ENCODE measurements at places on chromosomes 11 and 22.
A peak's percentile ranks its signal among the peaks of the same experiment; 100 is the strongest.

GRCh38 chr11:121559606-121560200 is 106.9 kb upstream of the SORL1-AS1 start:
- no peak for DNase-seq

GRCh38 chr11:27395556-27396258 is 32.7 kb upstream of the CCDC34 start:
- no peak for DNase-seq

- no peak for DNase-seq
Observed at GRCh38 chr11:11444804-11445131, 91.7 kb upstream of the CSNK2A3 start.

DNA sequence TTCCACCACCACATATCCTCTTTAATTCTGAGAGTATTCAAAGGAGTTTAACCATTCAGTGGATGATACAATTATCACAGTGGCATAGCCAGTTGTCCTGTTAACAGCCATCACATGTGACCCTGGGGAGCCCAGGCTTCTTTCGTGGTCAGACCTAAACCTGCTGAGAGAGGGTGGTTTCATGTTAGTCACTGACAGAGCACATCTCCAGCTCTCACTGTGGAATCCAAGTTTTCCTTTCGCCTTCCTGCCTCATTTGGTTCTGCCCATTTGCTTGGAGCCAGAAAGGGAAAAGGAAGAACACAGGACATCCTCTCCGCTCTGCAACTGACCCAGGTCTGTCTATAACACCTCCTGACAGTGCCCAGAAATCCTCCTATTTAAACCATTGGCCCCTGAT is 60.4 kb downstream of the MCHR1 start:
- DNase-seq, result no peak

GRCh38 chr11:128324051-128324481 is 263.3 kb downstream of the ETS1 start:
- no peak for DNase-seq

DNA sequence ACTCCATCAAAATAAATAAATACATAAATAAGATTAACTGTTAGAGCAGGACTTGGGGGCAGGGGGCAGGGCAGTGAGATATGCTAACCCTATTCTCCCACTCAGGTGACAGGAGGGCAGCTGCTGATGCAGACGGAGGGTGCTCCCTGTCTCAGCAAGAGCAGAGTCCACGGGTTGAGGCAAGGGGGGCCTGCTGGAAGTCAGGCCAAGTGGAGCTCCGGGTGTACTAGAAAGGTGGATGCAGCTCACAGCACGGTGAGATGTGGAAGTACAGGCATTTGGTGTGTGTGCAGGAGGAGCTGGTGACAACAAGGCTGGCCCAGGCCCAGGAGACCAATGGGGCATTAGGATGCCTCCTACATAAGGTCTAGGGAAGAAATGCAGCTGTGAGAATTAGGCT is 467.3 kb upstream of the B3GAT1 start:
- DNase-seq, result no peak

DNA sequence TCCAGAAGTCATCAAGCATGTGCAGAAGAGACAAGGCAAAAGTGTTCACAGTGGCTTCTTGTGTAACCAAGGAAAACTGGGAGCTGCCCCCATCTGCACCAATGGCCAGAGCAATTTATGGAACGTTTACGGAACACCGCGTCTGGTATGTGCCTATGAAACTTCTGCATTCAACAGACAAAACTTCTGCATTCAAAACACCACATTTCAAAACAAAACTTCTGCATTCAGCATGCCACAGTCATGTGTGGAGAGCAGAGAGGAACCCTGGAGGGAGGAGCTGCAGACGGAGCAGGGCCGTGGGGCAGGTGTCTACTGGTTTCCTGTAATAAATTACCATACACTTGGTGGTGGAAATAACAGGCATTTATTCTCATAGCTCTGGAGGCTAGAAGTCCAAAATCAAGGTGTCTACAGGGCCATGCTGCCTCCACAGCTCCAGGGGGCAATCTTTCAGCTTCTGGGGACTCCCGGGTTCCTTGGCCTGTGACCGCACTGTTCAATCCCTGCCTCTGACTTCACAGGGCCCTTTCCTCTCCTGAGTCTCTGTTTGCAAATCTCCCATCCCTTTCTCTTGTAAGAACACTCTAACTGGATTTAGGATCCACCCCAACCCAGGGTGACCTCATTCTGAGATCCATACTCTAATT is 32.2 kb downstream of the RPL3 start:
- no peak for DNase-seq

DNA sequence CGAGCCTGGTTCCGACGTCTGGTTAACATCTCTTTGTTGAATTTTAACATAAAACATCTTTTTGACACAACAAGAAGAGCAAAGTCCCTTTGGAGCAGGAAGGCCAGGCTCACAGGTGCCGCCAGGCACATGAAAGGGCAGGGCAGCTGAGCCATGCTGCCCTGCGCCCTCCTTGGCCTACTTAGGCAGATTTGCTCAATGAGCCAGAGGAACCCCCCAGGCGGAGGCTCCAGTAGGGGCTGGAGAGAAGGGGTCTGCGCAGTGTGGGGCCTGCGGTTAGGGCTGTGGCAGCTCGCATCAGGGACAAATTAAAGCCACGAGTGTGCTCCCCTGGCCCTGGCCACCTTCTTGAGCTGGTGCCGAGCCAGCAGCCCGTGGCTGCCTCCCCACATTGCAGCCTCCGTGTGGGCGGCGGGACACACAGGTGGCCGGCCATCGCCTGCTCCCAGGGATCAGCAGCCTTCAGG is 9.9 kb upstream of the SLC22A12 start:
- DNase-seq, result no peak

DNA sequence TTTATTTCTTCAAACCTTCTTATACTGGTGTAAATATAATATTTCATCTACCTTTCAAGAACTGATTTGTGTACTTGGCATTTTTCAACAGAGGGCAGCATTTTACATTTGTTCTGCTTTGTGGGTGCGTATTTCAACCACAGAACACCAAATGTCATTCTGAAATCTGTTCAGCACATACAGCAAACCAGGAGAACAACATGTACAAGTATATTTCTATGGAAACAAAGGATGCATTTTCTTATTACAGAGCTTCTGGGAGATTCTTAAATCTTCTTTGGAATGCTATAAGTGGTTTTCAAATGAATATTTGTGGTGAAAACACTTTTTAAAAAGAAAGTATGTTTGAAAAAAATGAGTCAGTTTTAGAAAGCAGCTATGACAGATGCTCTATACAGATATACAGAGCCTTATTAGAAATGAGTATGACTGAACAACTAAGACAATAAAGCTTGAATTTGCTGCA is 946.0 kb downstream of the FAM181B start:
- DNase-seq, result no peak

- DNase-seq, result no peak
Observed at GRCh38 chr22:27212102-27212501, 554.7 kb downstream of the MIAT start.

DNA sequence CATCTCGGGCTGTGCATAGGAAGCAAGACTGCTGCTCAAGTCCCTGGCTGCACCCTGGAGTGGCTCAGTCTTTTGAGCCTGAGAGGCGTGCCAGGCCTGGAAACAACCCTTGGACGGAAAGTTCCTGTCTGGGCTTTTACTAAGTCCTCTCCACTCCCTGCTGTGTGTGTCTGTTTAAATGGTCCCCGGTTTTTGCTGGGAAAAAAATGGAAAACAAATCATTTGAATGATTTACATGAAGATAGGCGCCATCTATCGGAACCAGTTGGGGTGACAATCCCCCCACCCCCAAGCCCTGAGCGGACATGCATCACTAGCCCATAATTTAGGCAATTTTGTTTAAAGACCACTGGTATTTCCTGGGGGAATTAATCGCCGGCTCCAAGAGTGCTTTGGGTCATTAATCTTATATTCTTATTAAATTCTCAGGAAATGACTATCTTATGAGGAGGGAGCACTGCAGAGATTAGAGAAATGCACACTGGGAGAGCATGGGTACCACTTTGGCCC is 2.7 kb upstream of the GAB2 start:
- DNase-seq, result peak; percentile 52

GRCh38 chr11:112216561-112217105 is 9.6 kb upstream of the PTS start:
- no peak for DNase-seq

GRCh38 chr11:63920939-63921417 is 4.0 kb upstream of the RCOR2 start:
- DNase-seq, result no peak

DNA sequence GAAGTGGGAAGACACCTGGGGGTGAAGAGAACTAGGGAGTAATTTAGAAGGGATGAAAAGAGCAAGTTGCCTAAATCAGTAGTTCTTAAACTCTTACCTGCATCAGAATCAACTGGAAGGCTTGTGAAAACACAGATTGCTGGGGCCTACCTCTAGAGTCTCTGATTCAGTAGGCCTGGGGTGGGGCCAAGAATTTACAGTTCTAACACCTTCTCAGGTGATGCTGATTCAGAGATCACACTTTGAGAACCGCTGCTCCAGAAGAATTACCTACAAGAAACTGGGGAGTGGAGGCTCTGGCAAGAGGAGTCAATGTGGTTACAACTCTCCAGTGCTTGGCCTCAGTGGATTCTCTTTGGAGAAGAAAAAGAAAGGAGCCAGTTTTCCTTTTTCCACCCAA is 128.7 kb downstream of the C11orf58 start:
- DNase-seq, result no peak

DNA sequence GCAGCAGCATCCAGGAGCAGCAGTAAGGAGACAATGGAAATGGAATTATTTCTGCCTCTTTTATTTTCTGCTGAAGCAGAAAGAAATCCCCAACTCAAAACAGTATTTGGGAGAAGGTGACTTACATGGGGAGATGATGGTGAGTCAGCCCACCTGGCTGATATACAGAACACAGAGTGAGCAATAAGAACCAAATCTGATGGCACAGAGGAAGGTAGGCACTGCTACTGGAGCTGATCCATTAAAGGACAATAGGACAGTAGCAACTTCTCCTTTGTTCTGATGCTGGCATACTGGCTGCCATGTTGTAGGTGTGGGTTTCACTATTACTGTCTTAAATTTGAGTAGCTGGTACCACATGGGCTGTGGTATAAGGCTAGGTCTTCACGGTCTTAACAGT is 45.2 kb downstream of the CLPB start:
- DNase-seq, result no peak

DNA sequence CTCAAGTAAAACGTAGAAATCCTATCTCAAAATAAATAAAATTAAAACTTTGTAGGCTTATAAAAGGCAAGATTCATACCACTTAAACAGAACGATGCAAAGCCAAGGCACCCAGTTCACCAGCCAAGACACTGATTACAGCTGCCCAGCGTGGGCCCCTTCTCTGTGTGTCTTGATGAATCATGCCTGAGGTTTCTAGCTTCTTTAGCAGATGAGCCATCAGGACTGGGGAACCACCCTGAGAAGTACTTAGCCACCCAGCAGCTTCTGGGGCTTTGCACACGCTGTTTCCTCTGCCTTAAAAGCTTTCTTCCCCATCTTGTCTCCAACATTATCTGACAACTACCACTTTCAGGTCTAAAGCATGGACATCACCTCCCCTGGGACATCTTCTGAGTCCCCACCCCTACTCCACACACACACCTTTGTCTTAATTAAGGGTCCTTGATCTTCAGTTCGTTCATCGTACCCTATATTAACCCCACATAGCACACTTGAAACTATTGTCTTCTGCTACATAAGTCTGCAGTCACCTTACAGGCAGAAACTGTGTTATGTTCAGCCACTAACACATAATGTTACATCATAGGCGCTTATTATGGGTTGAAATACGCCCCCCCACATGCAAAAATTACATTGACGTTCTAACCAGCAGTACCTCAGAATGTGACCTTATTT is 8.7 kb upstream of the LAYN start:
- no peak for DNase-seq

- DNase-seq, result no peak
Observed at GRCh38 chr11:91299980-91300379, 924.6 kb upstream of the FAT3 start.

DNA sequence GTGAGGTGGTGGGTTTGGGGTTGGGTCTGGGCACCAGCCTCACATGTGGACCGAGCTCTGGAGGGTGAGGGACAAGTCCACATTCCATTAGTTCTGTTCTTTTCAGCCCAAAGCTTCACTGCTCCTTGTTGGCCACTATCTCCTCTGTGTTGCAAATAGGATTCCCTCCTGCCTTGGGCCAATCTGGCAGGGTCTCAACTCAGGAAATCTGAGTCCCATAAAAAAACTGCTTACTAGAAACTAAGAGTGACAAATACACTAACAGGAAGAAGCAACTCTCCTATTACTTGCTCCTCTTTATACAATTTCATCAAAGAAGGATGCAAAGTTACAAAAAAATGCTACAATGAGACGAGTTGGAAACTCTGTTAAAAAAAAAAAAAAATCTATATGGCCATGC is 66.2 kb upstream of the CSNK1E start:
- DNase-seq, result no peak

DNA sequence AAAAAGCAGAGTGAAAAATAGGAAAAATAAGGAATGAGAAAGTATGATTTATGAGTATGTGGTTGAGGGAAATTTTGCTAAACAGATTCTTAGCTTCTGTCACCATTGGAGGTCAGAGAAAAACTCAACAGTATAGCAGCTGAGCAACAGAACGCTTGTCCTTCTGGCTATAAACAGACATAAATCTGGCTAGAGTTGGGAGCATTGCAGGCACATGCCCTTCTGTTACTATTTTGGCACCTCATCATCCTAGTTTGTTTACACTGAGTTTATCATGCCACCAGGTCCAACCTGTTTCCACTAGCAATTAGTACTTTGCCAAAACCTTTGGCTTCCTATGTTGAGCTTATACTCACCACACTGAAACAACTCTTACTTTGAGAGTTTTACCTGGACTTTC is 6.9 kb downstream of the UBE4A start:
- DNase-seq, result no peak

DNA sequence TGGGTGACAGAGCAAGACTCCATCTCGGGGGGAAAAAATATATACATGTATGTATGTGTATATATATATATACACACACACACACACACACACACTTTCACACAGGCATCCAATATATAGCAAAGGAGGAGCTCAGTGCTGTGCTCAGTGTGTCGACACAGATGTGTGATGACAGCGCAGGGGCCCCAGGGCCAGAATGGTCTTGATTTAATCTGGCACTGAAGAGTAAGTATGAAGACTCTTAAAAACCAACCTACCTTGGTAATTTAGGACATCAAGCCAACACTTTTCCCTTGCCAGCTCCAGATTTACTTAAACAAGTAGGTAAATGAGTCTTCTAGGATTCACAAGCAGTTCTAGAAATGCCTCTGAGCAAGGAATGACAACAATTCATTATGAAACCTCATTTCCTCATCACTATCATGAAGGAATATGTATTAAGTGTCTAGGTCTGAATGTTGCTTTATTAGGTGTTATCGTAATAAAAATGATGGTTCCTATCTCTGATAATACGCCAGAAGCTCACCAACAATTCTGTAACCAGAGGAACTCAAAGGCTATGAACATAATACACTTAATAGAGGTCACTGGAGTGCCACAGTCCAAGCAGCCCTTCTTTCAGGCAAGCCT is 71.5 kb downstream of the SGSM3 start:
- DNase-seq, result no peak

Data from activated CD4-positive, alpha-beta T cell treated with anti-CD3 and anti-CD28 coated beads, Interleukin-2, amount 50 U/mL, for 1 hour (primary cell).